ENCODE measurements at places on chromosomes 13 and 19.

DNA sequence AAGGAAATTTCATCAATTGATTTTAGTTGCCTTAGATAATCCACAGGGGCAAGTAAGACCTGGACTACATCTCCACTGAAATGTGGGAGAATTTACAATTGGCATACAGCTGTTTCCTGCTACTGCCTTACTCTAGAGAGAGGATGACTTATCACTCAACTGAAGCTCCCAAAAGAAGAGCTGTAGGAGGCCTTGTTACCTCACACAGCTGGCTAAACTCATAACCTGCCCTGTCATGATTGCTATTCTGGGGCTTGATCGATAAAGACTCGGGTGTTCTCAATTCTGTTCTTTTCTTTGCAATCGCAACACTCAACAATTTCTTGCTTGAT is 1396.4 kb downstream of the EFNB2 start:
- DNase-seq, result no peak

DNA sequence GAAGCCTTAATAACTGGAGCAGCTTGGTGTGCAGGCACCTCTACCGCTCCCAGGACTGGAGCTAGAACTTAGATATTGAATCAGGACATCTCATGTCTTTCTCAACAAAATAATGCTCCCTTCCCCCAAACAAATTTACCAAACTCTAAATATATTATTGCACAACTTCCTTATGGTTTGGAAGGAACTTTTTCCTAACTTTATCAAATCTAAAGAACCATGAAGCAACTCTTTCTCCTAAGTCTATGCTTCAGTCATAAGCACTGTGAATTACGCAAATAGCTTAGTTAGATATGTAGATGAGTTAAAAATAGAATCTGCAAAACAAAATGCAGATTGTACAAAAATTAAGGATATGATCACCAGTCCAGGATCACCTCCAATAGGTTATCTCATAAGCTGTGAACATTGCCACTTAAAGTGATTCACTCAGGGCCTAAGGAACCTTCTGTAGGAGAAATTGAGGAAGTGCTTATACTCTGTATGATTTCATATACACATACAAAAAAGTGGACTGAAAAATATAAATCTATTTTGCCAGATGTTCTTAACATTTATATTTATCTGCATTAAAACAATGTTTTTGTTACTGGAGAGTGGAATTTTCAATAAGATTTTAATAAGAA is 20.4 kb upstream of the MAB21L1 start:
- DNase-seq, result no peak

- DNase-seq, result no peak
These were observed 531.9 kb downstream of the KLF12 start for GRCh38 chr13:73602295-73602694.

DNA sequence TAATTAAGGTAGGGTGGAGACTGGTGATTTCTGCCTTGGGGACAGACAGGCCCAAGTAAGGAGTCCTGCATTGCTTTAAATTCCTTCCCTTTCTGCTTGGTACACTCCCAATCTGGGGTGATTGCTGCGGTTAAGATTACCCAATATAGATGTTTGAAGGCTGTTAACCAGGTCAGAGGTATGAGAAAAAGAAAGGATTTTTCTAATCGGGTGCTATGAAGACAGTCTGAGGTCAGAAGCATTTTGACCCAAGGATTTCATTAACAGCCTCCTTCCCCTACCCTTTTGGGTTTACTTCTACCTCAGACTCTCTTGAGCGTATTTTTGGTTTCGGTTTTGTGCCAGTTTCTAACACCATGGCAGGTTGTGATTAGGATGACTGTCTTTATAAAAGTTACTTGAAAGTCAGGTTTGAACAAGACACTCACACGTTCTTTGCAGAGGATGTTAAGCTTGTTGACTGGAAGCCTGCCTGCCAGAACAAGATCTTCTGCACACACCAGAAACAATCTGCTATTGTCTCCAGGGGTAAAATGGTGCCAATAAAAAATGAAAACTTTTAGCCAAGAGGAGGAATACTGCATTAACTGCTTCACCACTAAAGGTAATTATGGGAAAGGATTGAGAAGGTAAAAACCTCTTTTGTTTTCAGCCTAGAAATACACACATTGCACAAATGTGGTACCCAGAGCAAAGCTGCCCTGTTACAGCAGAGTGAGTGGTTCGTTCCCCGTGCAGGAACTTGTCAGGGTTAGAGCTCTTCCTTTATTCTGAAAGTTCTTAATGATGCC is 108.8 kb downstream of the NDFIP2 start:
- peak; percentile 17 for DNase-seq

DNA sequence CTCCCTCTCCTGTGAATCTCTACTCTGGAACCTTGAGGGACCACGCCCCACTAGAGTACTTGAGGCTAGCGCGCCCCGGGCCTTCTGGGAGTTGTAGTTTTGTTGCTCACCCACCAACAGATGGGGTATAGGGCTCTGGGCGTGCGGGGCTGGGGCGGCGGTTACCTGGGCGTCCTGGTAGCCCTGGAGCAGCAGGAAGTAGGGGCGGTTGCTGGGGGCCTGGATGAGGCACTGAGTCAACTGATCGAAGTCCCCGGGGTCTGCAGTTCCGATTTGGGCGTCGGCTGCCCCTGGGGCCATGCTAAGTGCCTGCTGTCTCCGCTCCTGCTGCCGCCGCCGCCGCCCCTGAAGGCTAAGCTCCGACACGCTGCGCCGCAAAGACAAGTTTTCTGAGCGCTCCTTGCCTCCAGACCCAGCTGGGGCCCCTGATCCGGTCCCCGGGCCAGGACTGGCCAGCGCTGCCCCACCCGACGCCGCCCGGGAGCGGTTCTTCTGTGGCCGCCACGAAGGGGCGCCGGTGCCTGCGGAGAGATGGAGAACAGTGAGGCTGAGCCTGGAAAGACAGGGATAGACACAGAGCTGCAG is 5.3 kb downstream of the RASIP1 start:
- DNase-seq, result no peak

DNA sequence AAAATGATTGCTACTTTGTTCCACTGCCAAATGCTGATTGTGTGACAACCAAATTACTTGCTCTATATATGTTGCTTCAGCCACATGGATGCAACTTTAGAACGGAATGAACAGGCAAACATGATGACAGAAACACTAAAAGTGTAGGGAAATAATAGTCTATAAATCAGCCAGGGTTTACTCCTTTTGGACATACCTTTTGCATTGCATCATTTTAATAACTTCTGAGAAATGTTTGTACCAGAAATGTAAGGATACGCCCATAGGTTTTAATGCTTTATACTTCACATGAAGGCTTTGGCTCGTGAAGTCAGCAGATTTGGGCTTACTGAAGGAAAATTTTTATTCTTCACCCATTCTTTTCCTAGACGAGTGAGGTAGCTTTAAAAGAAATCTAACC is 141.0 kb downstream of the POSTN start:
- DNase-seq, result peak; percentile 55

GRCh38 chr13:60358453-60358852 is 38.6 kb upstream of the TDRD3 start:
- no peak for DNase-seq

- no peak for DNase-seq
These were observed 4.2 kb downstream of the VMAC start for GRCh38 chr19:5908773-5909442.

DNA sequence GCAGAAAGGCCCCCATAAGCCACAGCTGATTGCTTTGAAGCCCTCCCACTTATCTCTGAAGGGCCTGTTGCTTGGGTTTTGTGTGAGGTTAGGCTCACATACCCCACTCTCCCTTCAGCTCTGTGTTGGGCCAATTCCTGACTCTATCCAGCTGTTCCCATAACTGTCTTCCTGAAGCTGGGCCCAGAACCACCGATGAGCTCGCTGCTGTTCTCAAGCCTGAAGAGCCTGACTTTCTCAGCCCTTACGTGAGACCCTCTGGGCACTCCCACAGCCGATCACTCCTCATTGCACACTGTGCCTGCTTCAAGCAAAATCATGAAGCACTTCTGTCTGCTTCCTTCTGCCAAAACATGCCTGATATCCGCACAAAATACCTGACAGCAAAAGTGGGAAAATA is 124.1 kb downstream of the CRYL1 start:
- DNase-seq, result no peak
